Ovary (tissue), 10 donors: ENCODE measurements at places on chromosomes 12 and 14. TPM values are rescaled to one million over a fixed set of nuclear protein-coding genes. Genes with fewer than 3 reads are reported as not detected.

- no peaks in the 10 kb centered on the region for H3K36me3 ChIP-seq
- no peak overlapping the region for H3K4me3 ChIP-seq
- no peak for DNase-seq
- H3K27me3 ChIP-seq = no peaks in the 10 kb centered on the region
- H3K4me1 ChIP-seq = no peaks in the 10 kb centered on the region
Observed at GRCh38 chr12:18277196-18277595, 15.9 kb downstream of the PIK3C2G start.

AMDHD1 gene
- 0.13 TPM for polyA plus RNA-seq

GRCh38 chr12:79441534-79441933 lies 249.2 kb downstream of the PAWR start:
- H3K27ac ChIP-seq = no peak overlapping the region
- H3K27me3 ChIP-seq = no peaks in the 10 kb centered on the region
- no peaks in the 10 kb centered on the region for H3K4me1 ChIP-seq
- DNase-seq = no peak
- no peaks in the 10 kb centered on the region for H3K36me3 ChIP-seq

DNA sequence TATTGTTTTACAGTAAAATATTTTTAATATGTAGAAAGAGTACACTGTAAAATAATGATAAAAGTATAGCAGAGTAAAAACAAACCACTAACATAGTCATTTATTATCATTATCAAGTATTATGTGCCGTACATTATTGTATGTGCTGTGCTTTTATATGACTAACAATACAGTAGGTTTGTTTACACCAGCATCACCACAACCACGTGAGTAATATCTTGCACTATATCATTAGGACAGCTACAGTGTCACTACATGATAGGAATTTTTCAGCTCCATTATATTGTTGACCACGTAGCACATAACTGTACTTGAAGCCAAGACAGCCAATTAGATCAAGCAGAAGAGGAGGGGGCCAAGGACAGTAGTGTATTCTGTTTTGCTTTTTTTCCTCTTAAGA lies 415.4 kb downstream of the RAD51B start:
- DNase-seq = no peak
- H3K4me1 ChIP-seq = peaks cover 12% of the 10 kb centered on the region
- H3K27ac ChIP-seq = no peak overlapping the region
- H3K27me3 ChIP-seq = no peaks in the 10 kb centered on the region

DNA sequence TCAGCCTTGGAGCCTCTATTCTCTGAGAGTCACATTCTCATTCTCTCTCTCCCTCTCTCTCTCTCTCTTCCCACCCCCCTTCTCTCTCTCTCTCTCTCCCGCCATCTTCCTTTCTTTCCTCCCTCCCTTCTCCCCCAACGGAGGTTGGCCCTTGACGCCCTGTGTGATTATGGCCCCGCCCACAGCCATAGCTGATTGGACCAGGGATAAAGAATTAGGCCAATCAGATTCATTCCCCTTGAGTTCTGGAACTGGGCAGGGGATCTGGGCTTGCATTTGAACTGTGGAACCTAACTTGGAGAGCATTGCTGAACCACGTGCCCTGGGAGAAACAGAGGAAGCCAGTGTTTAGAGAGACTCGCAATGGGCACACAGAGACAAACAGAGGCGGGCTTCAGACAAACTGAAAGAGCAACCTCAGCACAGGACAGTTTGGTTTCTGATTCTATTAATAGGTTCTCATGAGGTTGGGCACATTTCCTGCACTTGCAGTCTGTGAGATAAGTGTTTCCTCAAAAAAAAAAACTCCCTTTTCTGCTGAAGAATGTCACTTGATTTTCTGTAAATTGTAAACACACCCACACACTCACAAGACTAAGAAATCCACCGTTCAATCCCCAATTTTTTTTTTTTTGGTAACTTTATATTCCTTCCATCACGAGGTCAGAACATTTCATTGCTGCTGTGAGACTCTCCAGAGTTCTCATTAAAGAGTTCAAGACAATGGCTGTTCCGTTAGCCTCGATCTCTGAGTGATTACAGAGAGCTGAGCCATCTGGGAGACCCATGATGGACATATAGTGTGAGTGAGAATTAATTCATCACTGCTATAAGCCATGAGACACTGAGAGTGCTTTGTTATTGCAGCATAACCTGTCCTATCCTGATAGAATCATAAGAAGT lies 3.5 kb upstream of the P2RX7 start:
- no peaks in the 10 kb centered on the region for H3K27me3 ChIP-seq
- no peak overlapping the region for H3K4me3 ChIP-seq
- no peaks in the 10 kb centered on the region for H3K36me3 ChIP-seq
- DNase-seq = peak; percentile 84
- peaks cover 5% of the 10 kb centered on the region for H3K4me1 ChIP-seq
- H3K27ac ChIP-seq = peak overlapping the region; percentile 17

GRCh38 chr12:120125792-120126634 lies 9.5 kb upstream of the RAB35 start:
- no peak for DNase-seq
- H3K27ac ChIP-seq = no peak overlapping the region
- H3K4me3 ChIP-seq = no peak overlapping the region
- H3K4me1 ChIP-seq = no peaks in the 10 kb centered on the region
- no peaks in the 10 kb centered on the region for H3K27me3 ChIP-seq
- H3K36me3 ChIP-seq = peaks cover 3% of the 10 kb centered on the region

- no peaks in the 10 kb centered on the region for H3K4me1 ChIP-seq
- DNase-seq = no peak
- H3K36me3 ChIP-seq = no peaks in the 10 kb centered on the region
- H3K4me3 ChIP-seq = no peak overlapping the region
Observed at GRCh38 chr14:65792208-65792905, 379.8 kb downstream of the FUT8 start.

GRCh38 chr12:88437226-88437625 lies 143.0 kb downstream of the KITLG start:
- no peak overlapping the region for H3K4me3 ChIP-seq
- H3K27me3 ChIP-seq = no peaks in the 10 kb centered on the region
- H3K36me3 ChIP-seq = no peaks in the 10 kb centered on the region

- peaks cover 2% of the 10 kb centered on the region for H3K4me1 ChIP-seq
- H3K27me3 ChIP-seq = no peaks in the 10 kb centered on the region
- no peak overlapping the region for H3K27ac ChIP-seq
- no peaks in the 10 kb centered on the region for H3K36me3 ChIP-seq
- no peak for DNase-seq
- H3K4me3 ChIP-seq = no peak overlapping the region
Observed at GRCh38 chr12:32885831-32886230, 10.7 kb downstream of the PKP2 start.
